ENCODE measurements at places on chromosomes 16 and 17.
A peak's percentile ranks its signal among the peaks of the same experiment; 100 is the strongest.

- no peak for DNase-seq
Observed at GRCh38 chr17:77796176-77796860, 162.2 kb upstream of the TNRC6C start.

DNA sequence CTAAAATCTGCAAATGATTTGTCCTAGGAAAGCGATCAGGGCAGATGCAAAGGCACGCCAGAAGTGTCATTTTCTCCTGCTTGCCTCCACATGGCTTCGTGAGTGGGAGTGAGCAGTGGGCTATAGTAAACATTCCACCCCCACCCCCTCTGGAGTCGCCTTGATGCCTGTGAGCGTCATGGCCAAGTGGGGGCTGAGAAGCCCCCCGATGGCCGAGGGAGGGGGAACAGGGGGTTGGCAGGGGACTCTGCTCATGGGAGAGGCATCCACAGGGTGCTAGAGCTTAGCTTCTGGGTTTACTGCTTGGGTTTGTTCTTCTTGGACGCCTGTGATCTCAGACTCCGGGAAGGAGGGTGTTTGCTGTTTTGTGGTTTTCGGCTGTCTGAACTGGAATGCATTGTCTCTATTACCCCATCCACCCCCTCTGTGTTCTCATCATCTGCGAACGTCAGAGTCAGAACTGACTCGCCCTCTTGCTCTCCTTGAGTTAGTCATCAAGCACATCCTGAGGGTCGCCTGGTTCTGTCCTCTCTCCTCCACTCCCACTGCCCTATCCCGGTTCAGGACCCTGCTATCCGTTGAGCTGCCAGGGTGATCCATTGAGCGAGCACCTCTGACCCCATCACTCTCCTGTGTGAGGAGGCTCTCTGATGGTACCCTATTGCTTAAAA lies 15.4 kb downstream of the TNS4 start:
- DNase-seq, result peak; percentile 94

DNA sequence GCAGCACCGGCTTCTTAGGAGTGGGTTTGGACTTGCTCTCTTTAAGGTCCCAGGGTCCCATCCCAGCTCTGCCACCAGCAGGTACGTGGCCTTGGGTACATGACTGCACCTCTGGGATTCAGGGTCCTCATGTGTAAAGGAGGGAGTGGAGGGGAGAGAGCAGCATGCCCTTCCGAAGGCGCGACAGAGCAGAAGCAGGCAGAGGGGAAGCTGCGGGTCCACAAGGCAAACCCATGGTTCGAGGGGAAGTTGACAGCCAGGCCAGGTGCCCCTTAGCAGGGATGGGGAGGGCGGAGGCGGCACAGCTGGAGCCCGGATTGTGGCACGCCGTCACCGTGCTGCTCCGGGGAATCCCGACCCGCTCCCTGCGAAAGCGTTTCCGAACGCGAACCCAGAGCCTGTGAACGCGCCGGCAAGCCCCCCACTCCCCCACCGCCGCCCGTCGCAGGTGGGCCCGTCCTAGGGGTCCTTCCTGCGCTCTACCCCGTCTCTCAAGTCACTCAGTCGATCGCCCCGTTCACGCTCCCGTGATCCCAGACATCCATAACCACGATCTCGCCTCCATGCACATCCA lies 4.1 kb upstream of the TBX2 start:
- no peak for DNase-seq

DNA sequence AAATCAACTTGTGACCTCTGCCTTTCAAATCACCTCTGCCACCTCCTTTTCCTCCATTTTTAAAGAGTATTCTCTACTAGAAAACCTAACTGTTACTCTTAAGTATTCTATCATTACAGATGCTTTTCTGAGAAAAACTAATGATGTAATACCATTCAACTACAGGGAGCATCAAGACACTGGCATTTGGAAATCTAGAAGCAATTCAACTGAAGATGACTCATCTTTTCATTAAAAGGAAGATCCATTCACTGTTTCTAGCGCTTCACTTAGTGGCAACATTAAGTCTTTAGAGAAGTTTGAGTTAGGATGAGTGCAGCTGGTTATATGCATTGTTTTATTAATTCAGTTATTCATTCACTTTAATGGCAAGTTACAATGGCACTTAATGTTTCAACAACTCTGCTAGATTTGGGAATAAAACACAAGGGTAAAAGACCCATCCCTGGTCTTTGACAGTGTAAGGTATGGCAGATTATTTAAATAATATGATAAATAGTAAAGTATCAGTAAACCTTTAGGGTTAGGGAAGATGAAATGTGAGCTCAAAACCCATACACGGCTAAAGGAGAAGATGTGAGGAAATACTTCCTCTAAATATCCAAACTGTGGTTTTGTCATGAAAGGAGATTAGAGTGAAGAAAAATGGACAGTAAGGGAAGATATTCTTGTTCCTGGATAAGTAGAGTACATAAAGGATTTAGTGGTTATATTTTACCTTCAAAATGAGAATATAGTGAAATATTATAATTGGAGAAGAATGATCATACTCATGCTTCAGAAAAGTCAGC lies 61.7 kb downstream of the KCNJ2 start:
- no peak for DNase-seq

- DNase-seq, result no peak
Observed at GRCh38 chr16:4175849-4176248, 59.6 kb upstream of the ADCY9 start.

GRCh38 chr16:27238016-27238587 lies 30.5 kb downstream of the NSMCE1 start:
- no peak for DNase-seq

GRCh38 chr16:1661826-1662225 lies 16.3 kb upstream of the JPT2 start:
- DNase-seq, result no peak

DNA sequence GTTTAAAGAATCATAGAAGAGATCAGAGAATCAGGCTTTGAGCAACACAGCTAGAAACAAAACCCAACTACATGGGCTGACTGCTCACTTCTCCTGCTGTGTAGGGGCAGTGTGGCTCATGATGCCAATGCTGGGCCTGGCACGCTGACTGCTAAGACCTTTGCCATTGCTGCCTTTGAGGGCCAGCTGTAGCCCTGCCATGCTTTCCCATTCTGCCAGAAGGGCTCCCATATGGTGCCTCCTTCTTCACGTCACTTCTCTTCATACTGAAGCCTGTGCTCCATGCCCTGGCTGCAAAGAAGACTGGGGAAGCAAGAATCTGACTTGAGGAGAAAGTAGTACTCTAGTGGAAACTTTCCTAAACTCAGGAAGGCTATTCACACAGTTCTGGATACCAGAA lies 232.9 kb downstream of the UTP18 start:
- no peak for DNase-seq

GRCh38 chr17:79051306-79051705 lies 23.3 kb upstream of the ENGASE start:
- DNase-seq, result no peak

GRCh38 chr16:7421578-7421977 lies 88.9 kb downstream of the RBFOX1 start:
- DNase-seq, result no peak

DNA sequence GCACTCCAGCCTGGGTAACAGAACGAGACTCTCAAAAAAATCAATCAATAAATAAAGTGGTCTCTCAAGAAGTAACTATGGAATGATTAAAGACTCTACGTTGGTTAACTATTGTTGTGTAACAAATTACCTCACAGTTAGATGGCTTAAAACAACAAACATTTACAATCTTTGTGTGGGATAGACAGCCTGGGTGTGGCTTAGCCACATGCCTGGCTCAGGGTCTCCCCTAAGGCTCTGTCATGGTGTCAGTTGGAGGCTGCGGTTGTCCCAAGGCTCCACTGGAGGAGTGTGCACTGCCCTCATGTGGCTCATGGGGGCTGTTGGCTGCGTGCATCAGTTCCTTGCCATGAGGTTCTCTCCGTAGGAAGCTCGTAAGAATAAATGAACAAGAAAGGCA lies 294.5 kb downstream of the SNX29 start:
- peak; percentile 53 for DNase-seq

DNA sequence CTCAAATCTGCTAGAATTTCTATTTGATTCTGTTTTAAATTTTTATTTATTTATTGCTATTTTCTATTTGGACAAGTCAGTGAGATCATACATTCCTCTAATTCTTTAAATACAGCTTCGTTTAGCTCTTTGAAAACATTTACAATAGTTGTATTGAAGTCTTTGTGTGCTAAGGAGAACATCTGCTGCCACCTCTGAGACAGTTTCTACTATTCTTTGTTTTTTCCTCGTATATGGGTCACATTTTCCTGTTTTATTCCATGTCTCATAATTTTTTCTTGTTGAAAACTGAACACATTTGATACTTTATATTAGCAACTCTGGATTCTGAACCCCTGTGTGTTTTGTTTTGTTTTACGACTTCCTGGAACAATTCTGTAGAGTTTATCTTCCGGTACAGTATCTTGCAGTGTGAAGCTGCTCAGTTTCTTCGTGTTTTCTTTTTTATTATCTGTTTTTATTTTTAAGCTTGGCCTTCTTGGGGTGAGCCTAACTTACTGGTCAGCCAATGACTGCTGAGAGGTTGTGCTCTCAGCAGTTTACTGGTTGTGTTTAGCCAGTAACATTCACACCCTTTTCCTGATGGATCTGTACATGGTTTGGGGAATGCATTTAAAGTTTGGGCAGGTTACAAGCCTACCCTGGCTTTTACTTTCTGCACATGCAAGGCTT lies 99.0 kb downstream of the CA4 start:
- no peak for DNase-seq

DNA sequence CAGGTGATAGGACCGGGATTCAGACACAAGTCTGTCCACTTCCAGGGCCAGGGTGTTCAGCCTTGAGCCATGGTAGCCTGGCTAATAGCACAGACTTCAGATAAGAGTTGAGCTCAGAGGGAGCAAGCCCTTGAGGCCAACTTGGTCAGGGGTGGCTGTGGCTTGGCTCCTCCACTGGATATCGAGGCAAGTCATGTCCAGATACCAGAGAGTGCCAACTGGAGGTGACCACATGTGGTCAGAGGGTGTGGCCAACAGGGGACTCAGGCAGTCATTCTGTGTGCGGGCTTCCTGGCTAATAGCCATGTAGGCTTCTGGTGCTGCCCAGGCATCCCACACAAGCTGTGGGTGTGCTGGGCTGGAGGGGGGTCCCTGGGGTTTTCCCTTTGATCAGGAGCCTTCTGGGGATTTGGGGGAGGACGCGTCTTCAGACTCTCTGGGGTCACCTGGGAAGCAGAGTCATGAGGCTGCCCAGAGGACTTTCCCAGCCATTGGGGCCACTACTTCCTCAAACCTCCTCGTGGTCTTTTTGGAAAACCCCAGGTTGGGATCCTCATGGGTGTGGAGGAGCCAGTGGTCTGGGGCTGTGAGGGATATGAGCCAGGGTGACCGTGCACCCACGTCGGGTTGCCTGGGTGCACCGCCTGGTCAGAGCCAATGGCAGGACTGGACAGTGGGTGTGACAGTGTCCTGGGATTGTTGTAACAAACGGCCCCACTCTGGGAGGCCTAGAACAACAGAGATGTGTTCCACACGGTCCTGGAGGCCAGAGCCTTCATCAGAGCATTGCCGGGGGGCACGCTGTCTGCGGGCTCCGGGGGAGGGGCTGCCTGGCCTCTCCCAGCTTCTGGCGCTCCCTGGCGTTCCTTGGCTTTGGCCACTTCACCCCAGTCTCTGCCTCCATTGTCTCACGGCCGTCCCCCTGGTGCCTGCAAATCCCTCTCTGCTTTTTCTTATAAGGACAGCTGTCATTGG lies 25.0 kb downstream of the COX4I1 start:
- no peak for DNase-seq

DNA sequence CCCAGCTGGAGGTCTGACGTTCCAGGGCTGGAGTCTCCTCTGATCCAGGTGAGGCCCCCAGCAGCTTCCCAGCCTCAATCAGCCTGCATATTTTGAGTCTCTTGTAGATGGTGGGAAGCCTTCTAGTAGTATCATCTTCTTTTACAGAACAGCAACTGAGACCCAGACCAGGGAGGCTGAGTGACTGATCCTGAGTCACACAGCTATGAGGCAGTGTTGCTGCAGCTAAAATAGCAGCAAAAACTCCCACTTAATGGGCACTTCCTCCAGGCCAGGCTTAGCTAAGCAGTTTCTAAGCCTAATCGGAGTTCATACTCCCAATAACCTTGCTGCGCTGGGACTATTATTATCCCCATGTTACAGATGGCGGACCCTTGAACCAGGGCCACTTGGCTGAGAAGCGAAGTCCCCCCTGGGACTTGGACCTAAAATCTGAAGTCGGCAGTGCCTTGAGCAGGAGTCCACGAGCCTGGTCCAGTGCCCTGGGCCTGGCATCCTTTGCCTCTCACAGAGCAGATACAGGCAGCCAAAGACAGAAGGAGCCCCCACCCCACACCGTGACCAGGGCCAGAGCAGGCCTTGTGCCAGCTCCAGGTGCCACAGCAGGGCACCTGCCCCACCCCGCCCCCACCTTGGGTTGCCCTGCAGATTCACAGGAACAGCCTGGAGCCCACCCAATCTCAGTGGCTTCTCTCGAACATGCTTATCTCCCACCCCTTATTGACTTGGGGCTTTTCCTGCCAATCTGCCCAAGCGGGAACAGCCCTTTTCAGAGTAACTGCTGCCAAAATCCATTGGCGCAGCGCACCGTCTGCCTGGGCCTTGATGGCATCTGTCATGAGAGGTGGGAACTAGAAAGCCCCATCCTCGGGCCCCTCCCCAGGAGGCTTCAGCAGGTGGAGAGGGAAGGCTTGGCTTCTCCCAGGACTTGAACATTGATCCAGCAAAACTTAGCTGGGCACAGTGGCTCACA lies 65.1 kb downstream of the SOCS1 start:
- no peak for DNase-seq

- DNase-seq, result no peak
Observed at GRCh38 chr17:1928976-1929375, 96.2 kb downstream of the RTN4RL1 start.

- no peak for DNase-seq
Observed at GRCh38 chr16:86170720-86171119, 271.8 kb downstream of the IRF8 start.

DNA sequence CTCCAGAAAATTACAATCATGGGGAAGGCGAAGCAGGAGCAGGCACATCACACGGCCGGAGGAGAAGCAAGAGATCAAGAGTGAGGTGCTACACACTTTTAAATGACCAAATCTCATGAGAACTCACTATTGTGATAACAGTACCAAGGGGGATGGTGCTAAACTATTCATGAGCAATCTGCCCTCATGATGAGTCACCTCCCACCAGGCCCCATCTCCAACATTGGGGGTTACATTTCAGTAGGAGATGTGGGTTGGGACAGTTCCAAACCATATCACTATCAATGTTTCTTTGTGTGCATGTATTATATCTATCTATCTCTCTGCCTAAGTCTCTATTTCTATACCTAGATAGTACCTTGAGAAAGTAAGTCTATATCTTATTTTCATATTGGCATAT lies 724.8 kb downstream of the CDH11 start:
- no peak for DNase-seq

DNA sequence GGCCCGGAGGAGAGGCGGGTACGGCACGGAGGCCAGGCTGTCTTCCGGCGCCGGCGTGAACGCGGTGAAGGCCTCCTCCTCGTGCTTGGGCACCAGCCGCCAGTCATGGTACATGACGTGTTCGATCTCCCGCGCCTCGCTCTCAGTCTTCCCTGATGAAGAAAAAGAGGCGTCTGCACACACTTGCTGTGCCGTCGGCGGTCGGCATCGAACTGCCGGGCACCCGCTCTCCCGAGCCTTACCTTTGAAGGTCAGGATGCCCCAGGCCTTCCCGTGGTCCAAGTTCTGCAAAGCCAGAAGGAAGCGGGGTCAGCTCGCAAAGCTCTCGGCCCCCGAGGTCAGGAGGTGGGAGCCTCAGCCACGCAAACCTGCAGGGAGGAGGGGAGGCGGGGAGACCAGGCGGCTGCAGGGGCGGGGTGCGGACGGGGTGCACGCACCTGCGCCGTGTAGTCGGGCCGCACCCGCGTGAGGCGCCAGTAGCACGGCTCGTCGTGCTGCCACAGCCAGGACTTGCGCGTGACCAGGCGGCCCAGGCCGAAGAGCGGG lies at the start of gene EME2:
Gene EME2 (plus strand): TSS at position 449 of the 546 bp plus-strand sequence. CDS start 418 bp downstream, outside the sequence.
- DNase-seq, result peak; percentile 27

Data from Calu3 (cell line).